GM06990 (cell line): ENCODE measurements at places on chromosomes 16 and 17.
A peak's percentile ranks its signal among the peaks of the same experiment; 100 is the strongest.

GRCh38 chr16:58842746-58843145, 108.6 kb upstream of the GOT2 start:
- DNase-seq: no peak

- DNase-seq: peak; percentile 69
These were observed 10.2 kb upstream of the HOXB9 start for GRCh38 chr17:48636177-48637018.

- DNase-seq: no peak
These were observed 26.2 kb upstream of the WFDC1 start for GRCh38 chr16:84268291-84269040.

DNA sequence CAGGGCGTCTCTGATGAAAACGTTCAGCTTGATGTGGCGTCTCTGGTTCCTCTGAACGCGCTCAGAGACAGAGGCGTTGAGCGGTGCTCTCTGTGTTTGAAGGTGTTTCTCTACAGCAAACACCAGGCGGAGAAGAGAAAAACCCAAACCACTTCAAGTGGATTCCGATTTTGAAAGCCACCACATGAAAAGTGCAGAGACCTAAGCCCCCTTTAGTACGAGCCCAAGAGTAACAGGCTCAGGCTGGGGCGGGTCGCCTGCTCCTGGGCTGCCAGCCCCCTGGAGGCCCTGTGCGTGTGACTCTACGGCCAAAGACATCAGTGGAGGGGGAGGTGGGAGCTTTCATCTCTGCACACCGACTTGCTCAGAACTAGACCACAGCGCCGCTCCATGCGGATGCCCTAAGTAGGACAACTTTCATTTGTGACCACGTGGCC, 328.4 kb downstream of the MAF start:
- no peak for DNase-seq

GRCh38 chr17:75587675-75588595, at the start of gene MYO15B:
MYO15B (plus strand) TSS chr17:75587800; CDS start chr17:75588058, 258 bp downstream.
- no peak for DNase-seq

GRCh38 chr17:63275318-63275970, 170.7 kb downstream of the CYB561 start:
- no peak for DNase-seq

- no peak for DNase-seq
These were observed 157.6 kb downstream of the CPPED1 start for GRCh38 chr16:12646098-12646489.

DNA sequence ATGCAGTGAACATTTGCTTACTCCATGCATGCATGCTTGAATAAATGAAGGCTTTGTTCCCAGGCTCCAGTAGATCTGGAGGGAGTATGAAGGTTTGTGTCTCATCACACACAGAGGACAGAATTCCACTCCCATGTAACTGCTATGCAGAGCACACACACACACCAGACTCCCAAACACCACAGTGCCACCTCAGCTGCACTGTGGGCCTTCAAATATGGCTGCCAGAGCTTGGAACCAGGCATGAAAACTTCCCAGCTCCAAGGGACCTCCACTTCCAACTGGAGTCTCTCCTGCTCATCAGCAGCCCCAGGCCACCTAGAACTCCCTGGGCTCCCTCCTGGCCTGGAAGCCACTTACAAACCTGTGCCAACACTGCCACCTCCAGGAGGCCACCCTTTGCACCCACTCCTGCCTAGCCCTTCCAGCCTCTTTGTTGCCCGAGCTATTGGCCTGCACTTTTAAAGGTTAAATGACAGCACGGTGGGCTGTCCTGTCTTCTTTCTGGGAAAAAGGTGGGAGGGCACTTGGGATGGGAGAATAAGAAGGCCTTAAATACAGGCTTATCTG, 151.2 kb downstream of the ZNF423 start:
- no peak for DNase-seq
